Psoas muscle (tissue), 8 donors: ENCODE measurements at places on chromosomes 4 and X. TPM values are rescaled to one million over a fixed set of nuclear protein-coding genes. Genes with fewer than 3 reads are reported as not detected.

- DNase-seq: no peak
These were observed 44.0 kb downstream of the SERTM2 start for GRCh38 chrX:111555406-111555958.

GRCh38 chr4:87559090-87559837 lies 30.1 kb upstream of the SPARCL1 start:
- no peak for DNase-seq

Gene AKAP4
- total RNA-seq: not detected

DNA sequence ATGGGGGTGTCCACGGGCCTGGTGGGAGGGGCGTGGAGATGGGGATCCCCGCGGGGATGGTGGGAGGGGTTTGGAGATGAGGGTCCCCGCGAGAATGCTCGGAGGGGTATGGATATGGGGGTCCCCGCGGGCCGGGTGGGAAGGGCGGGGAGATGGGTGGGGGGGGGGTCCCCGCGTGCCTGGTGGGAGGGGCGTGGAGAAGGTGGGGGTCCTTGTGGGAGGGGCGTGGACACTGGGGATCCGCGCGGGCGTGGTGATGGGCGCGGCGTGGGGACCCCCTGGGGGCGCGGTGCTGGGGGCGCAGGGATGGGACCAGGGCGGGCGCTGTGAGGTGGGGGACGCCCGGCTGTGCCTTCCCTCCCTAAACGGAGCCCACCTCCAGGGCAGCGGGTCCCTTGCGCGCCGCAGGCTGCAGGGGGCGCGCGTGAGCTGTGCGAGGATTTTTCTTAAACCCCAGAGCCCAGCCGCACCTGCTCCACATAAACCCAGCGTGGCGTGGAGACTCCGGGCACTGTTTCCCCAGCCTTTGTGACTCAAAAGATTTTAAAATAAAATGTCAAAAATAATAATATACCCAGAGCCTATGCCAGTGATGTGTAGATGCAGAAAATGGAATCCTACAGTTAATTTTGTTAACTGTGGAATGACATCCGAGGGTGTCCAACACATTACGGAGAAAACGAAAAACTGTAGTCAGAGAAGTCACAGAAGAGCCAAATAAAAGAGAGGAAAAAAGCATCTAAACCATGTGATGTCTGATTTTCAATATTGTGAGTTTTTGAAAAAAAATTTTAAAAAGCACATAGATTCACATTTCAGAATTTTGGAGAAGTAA lies 1.5 kb upstream of the ASMTL start:
- peak; percentile 90 for DNase-seq

DNA sequence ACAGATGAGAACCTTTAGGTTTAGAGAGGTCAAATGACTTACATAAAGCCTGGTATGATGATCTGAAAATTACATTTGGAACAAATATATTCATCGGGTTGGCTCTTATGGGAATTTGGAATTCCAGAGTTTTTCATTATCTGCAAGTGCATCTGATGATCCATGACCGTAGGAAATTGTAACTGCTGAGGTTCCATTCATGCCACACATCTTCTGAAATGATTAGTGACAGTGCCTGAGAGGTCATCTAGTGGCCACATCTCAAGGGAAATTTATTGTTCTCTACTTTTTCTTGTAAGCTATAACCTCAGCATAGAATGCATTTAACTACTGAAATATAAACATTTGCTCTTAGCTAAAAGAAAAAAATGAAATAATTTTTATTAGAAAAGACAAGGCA lies 105.8 kb upstream of the NWD2 start:
- DNase-seq: no peak

DNA sequence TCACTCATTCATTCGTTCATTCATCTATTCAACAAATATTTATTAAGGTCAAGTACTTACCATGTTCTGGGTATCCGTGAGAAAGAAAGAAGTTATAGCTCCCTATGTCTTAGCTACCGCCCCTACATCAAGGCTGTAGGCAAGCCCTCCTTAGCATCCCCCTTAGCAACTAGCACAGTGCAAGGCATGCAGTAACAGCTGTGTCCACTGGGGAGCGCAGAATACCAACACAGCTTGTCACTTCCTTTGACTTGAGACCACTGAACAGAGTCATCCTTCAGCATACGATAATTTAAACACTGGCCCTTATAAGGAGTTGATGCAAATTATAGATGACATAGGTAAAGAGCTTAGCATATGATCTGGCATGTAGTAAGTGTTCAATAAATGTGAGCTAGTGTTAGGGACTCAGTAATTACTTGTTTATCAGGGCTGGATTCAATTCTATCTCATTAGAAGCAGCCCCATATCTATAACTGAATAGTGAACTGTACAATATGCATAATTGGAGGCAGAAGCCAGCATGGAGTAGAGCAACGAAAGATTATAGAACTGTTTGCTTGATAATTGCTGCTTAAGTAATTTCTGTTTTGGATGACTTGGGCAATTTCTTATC lies 8.7 kb downstream of the KIAA1210 start:
- DNase-seq: peak; percentile 57
